ENCODE measurements at places on chromosomes 5 and 9.

DNA sequence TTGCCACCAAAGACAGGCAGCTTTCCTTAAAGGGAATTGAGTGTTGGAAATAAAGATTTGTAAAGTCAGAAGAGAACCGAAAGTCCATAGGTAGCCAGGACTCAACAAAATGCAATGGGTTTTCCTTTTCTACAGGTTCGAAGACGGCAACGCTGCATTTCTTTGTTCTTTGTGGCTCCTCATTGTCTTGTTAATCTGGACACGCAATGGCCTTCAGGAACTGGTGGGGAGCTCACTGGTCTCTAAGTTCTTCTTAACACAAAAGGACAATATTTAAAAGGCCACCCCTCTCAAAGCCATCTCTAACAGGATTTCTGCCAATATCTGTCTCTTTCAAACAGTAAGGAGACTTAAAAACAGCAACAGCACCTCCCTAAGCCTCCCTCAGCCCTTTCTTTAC lies 170.6 kb downstream of the RMI1 start:
- no peak for DNase-seq

DNA sequence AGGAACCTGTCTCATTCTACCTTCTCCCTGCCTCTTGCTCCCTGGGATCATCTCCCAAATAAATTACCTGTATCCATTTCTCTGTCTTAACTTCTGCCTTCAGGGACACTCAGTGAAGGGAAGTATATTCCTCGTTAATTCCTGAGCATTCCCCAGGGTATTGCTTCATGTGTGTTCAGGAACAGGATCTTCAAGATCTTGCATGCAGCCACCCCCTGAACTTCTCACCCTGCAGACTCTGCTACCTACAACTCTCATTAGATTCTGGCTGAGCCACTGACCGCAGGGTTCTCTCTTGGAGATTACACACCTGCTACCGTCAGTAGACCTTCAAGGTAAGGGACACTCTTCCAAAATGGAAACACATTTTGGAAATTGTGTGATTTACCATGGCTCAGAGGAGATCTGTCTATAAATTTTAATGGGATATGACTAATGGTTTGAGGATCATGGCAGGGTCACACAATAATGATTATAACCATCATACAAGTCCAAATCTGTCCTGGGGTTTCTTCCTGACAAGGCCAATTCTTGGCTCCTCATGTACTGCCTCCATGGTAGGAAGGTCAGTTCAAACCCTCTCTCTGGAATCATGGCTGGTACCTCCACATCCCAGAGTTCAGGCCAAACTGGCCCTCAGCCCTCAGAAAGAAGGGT lies 38.9 kb upstream of the UGCG start:
- DNase-seq: no peak

GRCh38 chr9:70586476-70586875 lies 172.0 kb upstream of the KLF9 start:
- no peak for DNase-seq

DNA sequence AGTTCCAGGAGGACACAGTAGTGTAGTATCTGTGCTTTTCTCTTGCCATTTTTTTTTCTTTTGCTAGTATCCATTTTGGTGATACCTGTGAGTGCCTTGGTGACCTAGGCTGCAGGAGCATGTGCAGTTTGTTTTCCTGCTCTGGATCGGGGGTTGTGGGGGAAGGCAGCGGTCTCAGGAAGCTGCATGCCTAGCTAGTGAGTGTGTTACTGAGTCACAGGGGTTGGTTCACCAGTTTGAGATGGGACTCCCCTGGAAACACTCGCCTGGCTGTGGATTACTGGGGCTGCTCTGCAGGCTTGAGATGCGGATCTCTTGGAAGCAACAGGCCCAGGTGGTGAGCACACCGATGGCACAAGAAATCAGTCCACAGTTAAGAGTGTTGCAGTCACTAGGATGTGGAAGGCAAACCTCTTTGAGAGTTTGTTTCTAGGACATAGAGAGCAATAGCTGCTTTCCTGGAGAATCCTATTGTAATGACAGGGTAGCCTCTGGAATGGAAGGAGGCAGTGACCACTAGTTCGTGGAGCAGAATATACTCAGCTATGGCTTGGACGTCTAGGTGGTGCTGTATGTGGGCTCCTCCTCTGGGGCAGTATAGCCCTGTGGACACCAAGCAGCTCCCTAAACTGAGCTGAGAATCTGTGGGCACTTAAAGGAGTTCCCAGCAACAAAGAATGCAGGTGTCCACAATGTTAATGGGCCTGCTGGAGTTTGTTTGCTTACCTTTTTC lies 20.0 kb upstream of the SPATA31E1 start:
- no peak for DNase-seq

- DNase-seq: no peak
Observed at GRCh38 chr5:89449392-89450148, 566.6 kb upstream of the MEF2C start.

DNA sequence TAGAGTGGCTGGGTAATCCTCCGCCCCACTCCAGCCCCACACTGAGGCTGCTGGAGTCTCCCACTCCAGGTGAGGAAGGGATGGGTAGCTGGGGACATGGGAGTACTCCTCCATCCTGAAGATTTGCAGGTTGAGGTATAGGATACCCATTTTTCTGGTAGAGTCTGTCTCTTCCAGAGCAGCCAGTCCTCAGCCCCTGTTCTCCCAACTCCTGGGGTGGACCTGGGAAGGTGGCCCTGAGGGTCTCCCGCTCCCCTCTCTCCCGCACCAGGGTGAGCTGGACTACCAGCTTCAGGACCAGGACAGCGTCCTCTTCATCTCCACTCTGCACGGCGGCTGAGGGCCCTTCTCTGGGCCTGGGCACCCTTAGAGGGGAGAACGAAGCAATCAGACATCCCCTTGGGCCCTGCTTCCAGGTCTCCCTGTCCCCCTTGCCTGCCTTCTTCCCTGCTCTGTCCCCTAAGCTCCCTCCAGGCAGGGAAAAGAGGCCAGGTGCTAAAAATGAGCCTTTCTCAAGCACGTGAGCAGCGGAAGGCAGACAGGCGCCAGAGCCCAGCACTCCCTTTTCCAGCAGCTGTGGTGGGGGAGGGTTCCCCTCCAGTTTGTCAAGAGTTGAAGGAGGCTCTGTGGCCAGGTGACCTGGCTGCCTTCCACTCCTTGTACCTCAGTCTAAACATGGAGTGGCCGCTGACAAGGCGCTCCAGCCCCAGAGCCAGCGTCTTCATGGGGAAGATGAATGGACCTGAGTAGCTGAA lies 18.4 kb downstream of the URM1 start:
- DNase-seq: no peak

DNA sequence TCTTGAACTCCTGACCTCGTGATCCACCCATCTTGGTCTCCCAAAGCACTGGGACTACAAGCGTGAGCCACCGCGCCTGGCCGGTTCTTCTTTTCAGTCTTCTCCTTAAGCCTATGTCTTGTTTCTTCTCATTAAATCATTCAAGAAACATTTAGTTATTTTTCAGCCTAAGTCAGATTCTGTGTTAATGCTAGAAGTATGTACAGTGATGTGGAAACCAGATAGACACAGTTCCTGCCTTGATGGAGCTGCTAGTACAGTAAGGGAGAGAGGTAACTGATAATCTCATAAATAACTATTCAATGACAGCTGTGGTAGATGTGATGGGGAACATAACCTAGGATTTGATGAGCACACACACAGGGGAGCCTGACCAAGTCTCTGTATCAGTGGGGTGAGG lies 46.3 kb upstream of the NR3C1 start:
- no peak for DNase-seq

DNA sequence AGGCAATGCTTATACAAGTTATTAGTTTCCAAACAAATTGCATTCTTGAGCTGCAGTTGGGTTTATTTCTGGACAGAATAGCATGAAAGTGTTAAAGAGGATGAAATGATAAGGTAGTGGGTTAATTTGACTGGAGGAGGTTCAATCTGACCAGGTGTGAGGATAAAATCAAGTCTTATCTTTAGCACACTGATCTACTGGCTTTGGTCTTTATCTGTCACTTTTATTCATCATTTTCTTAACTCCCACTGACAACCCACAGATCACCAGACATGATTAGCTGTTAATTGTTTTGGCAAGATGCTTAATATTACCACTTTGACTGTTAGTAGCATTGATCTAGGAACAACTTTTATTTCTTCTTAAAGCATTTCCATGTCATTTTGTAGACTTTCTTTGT lies 74.4 kb upstream of the CNTLN start:
- no peak for DNase-seq

GRCh38 chr5:133425764-133426163 lies 186.6 kb downstream of the FSTL4 start:
- DNase-seq: no peak

DNA sequence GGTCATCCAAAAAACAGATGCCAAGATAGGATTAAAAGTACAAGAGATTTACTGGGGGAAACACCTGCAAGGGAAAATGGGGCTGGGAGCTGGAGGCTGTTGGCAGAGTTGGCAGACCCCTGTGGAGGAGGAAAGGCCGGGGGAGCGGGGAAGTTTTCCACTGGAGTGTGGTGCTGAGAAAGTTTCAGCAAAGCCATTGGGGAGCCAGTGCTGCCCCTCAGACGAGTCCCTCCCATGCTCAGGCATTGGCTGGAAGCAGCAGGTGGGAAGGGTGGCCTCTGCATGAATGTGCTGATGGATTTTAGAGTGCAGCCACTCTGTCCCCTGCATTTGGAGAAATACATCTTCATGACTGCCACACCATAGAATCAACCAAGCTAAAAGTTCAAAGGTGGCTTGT lies 52.8 kb downstream of the TTC1 start:
- DNase-seq: no peak

DNA sequence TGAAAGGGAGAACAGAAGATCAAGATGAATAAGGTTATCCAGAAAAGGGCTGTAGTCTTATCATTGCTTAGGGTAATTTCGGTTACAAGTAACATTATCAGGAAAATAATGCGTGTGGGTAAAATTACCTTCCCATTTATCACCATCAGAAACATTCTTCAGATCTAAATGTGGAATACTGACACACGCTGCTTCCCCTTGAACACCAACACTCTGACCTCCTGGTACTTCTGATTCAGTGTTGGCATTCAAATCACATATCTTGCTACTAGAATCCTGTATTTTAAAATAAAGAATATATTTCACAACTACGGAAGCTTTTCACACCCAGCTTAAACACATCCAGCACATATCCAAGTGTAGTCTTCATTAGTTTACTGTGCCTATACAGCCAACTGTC lies 70.2 kb downstream of the PKD2L2 start:
- no peak for DNase-seq

- no peak for DNase-seq
Observed at GRCh38 chr9:136216541-136217244, 11.8 kb upstream of the LHX3 start.

GRCh38 chr5:14739981-14740380 lies 75.5 kb downstream of the OTULIN start:
- DNase-seq: no peak

- no peak for DNase-seq
Observed at GRCh38 chr9:94593459-94594345, at the start of gene FBP2. Gene FBP2, minus strand, starts transcription at chr9:94593824. Its CDS starts 98 bp downstream, at chr9:94593726.

DNA sequence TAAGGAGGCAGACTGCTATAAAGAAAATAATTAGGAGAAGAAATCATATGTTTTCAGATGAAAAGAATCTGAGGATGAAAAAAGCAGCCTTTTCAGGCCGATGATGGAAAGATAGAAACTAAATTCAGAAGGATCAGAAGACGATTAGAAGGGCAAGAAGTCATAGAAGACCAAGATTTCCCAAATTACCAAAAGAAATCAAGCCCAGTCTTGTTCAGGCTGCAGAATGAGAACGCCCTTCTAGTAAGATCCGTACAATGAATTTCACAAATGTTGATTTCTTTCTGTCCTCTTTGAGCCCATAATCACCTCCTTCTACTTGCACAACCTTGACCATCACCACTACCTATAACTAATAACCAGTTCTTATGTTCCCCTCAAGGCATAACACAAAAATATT lies 114.6 kb upstream of the CCDC152 start:
- DNase-seq: no peak

- no peak for DNase-seq
Observed at GRCh38 chr5:13997514-13997913, 53.0 kb upstream of the DNAH5 start.

- DNase-seq: no peak
Observed at GRCh38 chr5:158276692-158277091, 417.7 kb upstream of the CLINT1 start.

DNA sequence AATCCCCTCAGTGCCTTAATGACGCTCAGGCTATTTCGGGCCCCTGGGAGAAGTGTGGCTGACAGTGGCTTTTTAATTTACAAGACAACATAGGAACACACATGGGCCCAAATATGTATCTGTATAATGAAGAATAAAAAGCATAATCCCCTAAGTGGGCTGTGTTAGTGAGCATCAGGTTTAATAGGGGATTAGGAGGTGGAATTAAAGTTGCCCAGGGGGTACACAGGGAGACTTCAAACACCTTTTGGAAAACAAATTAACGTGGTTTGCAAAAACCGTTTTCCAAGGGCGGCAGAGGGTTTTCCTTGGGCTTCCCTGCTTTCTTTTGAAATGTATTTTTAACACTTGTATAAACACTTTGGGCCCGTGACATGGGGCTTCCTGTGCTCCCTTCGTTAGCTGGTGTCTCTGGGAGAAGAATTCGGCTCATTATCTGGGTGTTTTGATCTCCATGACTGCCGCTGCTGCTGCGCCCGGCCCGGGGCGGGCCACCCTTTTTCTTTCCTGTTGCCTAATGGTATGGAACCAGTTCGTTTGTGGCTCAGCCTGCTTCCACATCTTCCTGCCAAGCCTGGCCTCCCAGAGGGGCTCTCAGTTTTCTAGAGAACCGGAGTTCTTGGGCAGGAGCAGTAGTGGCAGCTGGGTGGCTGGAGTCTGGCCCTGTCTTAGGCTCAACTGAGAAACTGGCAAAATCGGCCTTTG lies 173.0 kb downstream of the MACROH2A1 start:
- no peak for DNase-seq

DNA sequence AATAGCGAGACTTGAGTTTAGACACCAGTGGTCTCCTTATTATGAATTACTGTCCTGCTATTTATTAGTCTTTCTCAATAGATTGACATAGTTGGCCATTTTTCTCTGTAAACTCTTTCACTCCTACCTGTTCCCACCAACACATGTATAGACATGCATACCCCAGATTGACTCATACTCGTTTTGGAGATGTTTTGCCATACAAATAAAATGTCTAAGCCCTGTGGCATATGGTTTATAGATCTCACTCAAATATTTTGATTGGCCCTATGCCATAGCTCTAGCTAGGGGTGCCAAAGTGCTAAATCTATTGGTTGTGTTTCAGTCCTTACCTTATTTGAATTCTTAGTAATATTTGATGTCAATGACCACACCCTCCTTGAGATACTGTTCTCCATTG lies 42.3 kb downstream of the CAMK4 start:
- DNase-seq: no peak

- no peak for DNase-seq
Observed at GRCh38 chr5:180161420-180162303, 47.3 kb downstream of the RASGEF1C start.

- no peak for DNase-seq
Observed at GRCh38 chr5:88287302-88287701, 18.7 kb upstream of the TMEM161B start.

- DNase-seq: no peak
Observed at GRCh38 chr5:119275601-119276173, 80.1 kb upstream of the TNFAIP8 start.

- DNase-seq: no peak
Observed at GRCh38 chr5:58239731-58240130, 220.2 kb downstream of the PLK2 start.

- DNase-seq: no peak
Observed at GRCh38 chr9:90847971-90848370, 46.4 kb downstream of the SYK start.

- no peak for DNase-seq
Observed at GRCh38 chr5:159601216-159601615, 270.9 kb upstream of the IL12B start.

- DNase-seq: no peak
Observed at GRCh38 chr5:125181955-125182354, 435.5 kb upstream of the ZNF608 start.

Data from stimulated activated CD4-positive, alpha-beta T cell treated with anti-CD3 and anti-CD28 coated beads, TNF-alpha, amount 100 ng/mL, for 1 hour (primary cell).